ENCODE measurements at places on chromosomes 11 and 22.

- DNase-seq = no peak
- H3K27me3 ChIP-seq = no peaks in the 10 kb centered on the region
- no peak overlapping the region for H3K27ac ChIP-seq
- no peak overlapping the region for H3K4me3 ChIP-seq
- no peaks in the 10 kb centered on the region for H3K36me3 ChIP-seq
- peaks cover 16% of the 10 kb centered on the region for H3K4me1 ChIP-seq
Measured at GRCh38 chr22:26559961-26560575, 29.9 kb downstream of the TPST2 start.

DNA sequence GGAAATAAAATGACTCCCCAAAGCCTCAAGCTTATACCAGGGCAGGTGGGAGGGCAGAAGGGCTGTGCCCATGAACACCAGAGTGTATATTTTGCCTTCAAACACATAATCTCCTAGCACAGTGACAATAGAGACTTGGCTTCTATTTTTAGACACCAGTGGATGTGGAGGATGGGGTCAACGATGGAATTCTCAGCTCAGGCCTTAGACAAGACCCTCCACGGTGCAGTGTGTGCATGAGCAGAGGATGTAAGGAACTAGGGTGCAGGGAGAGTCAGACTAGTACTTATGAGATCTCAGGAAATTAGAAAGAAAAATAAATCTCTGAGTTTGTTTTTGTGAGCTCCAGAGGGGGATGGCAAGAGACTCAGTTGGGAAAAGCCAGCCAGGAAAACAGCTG is 113.6 kb upstream of the CADM1 start:
- peaks cover 26% of the 10 kb centered on the region for H3K4me1 ChIP-seq
- DNase-seq = peak; percentile 9

- H3K27ac ChIP-seq = no peak overlapping the region
- H3K4me3 ChIP-seq = no peak overlapping the region
- DNase-seq = no peak
- H3K27me3 ChIP-seq = no peaks in the 10 kb centered on the region
Measured at GRCh38 chr11:83599066-83599465, 312.9 kb upstream of the CCDC90B start.

DNA sequence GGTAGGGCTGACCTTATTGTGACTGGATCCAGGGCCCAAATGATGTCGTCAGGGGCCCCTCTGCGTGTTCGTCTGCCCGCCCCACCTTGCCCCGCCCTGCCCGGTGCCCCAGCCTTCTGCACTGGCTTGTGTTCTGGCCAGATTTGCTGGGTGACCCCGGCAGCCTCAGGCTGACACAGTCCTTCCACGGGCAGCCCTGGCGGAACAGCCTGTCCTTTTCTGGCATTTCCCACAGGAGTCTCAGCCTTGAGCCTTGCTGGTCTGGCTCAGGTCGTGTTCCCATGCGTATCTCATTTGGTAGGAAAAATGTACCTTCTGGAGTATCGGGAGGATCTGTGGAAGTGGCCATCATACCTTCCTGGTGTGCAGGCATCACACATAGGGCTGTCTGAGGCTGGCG is 31.0 kb downstream of the IGHMBP2 start:
- no peak overlapping the region for H3K27ac ChIP-seq
- peaks cover 4% of the 10 kb centered on the region for H3K4me1 ChIP-seq
- H3K4me3 ChIP-seq = no peak overlapping the region
- no peak for DNase-seq
- H3K36me3 ChIP-seq = peaks cover 82% of the 10 kb centered on the region

GRCh38 chr11:10375280-10375971 is 70.6 kb downstream of the ADM start:
- no peaks in the 10 kb centered on the region for H3K36me3 ChIP-seq
- H3K4me3 ChIP-seq = peak overlapping the region; percentile 53
- no peak for DNase-seq
- H3K4me1 ChIP-seq = peaks cover 2% of the 10 kb centered on the region

DNA sequence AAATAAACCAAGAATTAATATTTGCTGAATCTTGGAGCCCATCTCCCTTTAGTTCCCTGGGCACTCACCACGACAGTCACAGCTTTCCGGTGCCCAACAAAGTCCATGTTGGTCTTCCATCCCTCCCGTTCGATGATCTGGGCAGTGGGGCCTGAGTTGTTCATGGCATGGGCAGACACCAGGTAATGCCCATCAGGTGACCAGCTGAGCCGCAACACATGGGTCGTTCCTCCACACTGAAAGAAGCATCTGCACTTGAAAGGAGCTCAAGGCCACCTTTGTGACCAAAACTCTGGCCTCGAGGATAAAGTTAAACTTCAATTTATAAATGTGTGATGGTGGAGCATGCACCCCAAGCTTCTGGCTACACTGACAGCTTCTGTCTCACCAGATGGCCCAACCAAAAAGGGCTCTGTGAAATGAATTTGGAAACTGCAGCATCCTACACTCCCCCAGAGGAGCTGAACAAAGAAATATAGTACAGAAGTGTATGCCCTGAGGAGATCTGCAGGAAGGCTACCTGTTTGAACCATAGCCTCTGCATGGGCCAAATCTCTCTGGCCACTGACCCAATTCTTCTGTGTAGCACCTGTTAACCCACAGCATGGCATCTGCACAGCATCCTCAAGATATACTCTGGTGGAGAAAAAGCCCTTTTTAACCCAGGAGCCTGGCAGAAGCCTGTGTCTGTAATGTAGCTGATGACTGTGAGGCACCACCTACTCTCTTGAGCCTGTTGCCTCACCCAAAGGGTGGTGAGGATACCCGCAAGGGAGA is 37.1 kb downstream of the HIRA start:
- H3K27me3 ChIP-seq = no peaks in the 10 kb centered on the region
- DNase-seq = no peak
- H3K36me3 ChIP-seq = peaks cover 91% of the 10 kb centered on the region
- no peak overlapping the region for H3K4me3 ChIP-seq

GRCh38 chr11:122523846-122524805 is 131.4 kb upstream of the UBASH3B start:
- H3K4me1 ChIP-seq = no peaks in the 10 kb centered on the region
- peak overlapping the region; percentile 44 for H3K27ac ChIP-seq
- no peak for DNase-seq
- H3K27me3 ChIP-seq = no peaks in the 10 kb centered on the region

GRCh38 chr11:122319691-122320620 is 203.9 kb upstream of the BLID start:
- no peak overlapping the region for H3K27ac ChIP-seq
- DNase-seq = no peak
- no peaks in the 10 kb centered on the region for H3K27me3 ChIP-seq
